ENCODE measurements at places on chromosomes 4 and X.

DNA sequence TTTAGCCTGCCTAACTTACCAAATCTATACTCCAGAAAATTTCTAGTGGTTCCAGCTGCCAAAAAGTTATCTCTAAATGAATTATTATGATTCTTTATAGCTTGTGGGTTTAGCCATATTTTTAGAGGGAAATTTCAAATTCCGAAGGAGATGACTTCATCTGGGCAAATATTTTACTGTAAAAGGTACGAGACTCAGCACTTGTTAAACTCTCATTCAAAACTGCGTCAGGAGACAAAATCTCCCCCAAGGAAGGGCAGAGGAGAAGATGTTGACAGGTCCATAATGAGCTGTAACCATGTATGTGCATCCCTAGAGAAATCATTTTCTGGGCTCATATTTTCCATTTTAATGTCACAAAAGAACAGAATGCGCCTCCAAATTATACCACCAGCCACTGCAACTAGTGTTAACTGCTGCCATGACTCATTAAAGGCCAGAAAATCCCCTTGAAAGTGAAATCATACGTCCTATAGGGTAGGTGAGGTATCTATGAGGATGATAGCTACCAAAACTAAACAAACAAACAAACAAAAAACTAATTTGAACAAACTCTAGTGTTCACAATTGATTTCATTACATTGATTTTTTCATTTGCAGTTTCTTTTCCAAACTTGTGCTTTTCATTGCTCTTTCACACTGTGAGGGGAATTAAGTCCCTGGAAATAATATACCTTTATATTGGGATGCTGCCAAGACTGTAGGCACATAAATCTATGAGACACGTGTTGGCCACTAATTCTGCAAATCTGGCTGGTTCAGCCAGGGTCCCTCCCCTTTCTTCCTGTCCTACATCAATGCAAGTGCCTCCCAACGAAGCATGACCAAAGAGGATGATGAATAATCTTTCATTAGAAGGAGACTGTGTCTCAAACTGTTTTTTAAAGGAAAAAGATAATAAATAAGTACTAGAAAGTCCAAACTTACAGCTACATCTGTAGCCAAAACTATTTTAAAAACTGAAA is 85.8 kb downstream of the ARHGAP6 start:
- no peak for DNase-seq

DNA sequence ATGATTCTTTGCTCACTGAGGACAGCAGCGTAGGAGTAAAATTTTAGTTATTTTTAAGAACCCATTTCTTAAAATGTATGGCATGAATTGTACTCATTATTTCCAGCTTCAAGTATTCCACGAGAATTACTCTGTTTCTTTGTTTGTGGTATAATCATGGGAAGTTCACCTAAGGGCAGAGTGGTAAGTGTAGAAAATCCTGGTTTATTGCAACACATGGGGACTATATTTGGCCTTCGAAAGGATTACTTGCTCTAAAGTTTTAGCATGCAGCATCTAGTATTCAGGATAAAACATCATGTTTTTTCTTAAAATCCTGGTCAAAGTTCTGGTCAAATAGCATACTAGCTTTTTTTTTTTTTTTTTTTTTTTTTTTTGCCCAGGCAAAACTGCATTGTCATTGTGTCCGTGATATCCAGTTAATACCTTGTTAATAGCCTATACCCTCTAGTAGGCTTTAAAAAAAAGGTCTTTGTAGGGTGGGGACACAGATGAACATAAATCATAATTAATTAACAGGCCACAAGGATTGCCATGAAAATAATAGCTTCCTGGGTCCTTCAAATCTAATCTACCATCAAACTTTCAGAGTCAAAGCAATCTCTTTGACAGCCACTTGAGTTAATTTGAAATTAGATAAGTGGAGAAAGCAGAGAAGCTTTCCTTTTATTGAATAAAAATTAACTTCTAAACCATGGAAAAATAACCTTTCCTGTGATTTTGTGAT is 44.6 kb upstream of the VEGFC start:
- no peak for DNase-seq

DNA sequence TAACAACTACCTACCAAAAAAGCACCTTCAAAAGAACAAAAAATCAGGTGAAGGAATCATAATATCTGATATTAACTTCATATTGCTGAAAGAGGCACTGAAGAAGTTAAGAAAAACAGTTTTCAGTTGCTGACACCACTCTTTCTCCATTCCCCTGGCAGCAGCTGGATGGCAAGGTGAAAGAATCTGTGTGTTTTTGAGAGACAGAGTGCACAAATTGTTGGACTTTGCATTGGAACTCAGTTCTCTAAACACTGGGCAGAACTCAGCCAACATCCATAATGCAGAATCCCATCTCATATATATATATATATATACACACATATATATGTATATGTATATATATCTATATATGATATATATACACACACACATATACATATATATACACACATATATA is 408.3 kb upstream of the MAGEC2 start:
- no peak for DNase-seq

- DNase-seq: no peak
Measured at GRCh38 chrX:109384699-109385098, 97.2 kb downstream of the GUCY2F start.

DNA sequence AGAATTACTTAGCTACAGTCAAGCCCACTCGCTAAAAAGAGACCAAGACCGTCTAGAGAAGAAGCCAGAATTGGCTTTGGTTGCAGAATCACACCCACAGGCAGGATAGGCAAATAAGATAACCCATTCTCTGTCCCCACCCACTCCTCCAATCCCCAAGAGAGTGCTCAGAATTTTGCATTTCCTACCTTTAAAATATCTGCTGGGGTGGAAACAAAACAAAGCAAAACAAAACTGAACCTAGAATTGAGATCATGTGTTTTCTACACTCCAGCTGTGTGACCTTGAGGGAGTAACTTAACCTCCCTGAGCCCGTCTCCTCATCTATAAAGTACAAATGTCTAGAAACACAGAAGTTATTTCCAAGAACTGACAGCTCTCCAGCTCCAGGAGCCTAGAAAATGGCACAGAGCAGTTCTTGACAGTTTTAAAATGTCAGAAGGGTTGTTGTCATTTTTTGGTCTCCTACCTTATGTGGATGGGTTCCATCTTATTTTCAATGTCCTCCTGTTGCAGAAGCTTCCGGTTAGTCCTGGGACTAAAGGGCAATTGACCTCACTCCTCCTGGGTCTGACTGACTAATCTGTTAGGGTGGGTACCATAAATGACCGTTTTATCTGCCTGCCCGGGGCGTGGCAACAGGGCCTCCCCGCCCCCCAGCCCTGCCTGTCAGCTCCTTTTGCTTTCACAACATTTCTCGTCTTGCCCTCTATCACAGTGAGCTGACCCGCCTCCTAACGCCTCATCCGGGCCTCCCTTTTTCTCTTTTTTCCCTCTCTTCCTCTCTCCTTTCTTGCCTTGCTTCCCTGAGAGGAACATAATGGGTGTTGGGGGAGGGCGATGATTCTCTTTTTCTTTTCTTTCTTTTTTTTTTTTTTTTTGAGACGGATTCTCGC is 114.0 kb downstream of the RBM47 start:
- DNase-seq: no peak

GRCh38 chr4:182938205-182938645 is 21.0 kb upstream of the DCTD start:
- peak; percentile 62 for DNase-seq

DNA sequence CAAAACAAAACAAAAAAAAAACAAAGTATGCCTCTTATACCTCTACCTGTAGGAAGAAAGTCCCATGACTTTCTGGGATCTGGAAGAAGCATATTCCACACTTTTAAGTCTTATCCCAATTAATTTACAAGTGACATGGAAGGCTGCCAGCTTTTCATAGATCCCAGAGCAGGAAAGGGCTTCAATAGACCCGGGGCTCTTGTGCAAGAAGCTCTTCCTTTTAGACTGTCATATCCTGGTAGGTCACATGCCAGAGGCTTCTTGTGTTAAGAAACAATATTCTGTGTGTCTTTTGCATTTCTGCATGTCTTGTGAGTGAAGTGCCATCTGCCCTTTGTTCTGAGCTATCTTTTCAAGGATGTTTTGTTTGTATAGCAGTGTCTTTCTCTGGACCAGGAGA is 84.4 kb upstream of the PHOX2B start:
- DNase-seq: no peak
